ENCODE measurements at places on chromosomes 4 and X.

DNA sequence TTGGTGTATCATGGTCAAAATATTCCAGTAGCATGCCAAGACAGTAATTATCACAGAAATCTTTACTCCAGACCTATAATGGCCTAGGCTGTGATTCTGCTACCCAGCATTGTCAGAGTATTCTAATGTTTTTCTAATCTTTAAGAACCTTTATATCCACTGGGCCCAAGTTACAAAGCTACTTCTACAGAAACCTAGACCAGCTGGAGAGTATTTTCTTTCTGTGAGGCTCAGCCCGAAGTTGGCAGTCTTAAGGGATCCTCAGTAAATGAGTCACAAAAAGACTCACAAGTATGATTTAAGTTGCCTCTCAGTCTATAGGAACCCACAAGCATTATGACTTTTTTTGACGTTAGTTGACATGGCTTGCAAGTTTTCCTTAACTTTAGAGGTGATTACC is 638.5 kb upstream of the FAM241A start:
- no peak for DNase-seq

DNA sequence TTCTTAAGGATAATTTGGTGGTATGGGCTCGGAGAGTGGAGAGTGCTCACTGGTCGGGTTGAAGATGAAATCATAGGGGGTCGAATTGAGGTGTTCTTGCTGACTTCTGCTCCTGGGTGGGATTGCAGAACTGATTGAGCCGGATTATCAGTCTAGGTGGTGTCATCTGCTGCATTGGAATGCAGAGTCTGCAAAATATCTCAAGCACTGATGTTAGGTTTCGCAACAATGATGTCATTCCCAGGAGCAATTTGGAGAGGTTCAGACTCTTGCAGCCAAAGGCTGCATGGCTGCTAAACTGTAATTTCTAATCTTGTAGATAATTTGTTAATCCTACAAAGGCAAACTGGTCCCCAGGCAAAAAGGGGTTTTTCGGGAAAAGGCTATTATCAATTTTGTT is 67.7 kb downstream of the RHOH start:
- DNase-seq = no peak

GRCh38 chr4:40750461-40751258 is 905 bp downstream of the NSUN7 start:
- DNase-seq = no peak

- DNase-seq = no peak
These were observed 3.1 kb upstream of the MSX1 start for GRCh38 chr4:4856071-4857000.

DNA sequence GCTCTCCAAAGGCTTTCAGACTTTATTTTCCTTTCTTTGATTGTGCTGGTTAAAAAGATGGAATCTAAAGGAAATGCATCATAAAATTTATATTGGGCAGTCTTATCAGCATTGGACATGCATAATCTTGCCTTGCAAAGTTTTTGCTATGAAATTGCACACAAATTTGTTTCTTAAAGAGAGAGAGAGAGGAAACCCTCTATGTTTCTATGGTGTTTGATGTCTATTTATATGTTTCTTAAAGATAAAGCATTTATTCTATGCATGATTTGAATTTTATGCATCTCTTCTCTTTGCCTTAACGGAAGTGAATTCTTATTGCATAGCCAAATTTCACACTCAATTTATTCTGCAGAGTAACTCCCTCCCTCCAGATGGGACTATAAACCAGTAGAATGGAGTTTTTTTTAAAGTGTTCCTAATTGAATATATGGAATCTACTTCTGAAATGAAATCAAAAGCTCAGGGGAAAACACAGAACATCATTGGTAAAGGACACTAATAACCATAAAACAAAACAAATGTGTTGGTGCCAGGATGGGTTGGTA is 83.5 kb upstream of the PPARGC1A start:
- DNase-seq = no peak

GRCh38 chrX:39613997-39614679 is 483.6 kb downstream of the BCOR start:
- DNase-seq = peak; percentile 67

- no peak for DNase-seq
These were observed 15.7 kb upstream of the HSFX1 start for GRCh38 chrX:149758068-149758714.

DNA sequence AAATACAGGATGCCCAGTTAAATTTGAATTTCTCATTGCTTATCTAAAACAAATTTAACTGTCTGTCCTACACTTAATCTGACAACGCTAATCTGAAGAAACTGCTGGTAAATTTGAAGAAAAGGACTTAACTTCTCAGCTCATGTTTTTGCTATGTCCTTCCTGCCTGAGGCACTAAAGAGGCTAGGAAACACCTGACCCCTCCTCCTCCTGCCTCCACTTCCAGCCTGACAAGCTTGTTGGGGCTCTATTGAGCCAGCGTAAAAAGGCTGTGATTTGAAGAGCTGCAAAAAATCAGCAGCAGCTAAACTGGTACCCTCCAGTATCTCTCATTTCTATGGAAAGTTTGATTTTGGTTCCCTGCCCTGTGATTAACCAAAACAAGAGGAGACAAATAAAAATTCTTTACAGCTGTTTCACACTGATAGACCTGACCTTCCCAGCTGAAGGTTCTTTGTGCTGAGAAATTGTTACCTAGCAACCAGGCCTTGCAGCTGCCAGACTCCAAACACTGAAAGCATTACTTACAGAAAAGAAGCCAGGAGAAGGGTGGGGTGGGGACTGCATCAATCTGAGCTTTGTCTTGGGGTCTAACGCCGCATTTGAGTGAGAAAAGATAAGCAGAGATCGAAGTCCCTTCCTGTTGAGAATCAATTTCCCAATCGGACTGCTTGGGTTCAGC is 35.0 kb downstream of the DCX start:
- DNase-seq = no peak

DNA sequence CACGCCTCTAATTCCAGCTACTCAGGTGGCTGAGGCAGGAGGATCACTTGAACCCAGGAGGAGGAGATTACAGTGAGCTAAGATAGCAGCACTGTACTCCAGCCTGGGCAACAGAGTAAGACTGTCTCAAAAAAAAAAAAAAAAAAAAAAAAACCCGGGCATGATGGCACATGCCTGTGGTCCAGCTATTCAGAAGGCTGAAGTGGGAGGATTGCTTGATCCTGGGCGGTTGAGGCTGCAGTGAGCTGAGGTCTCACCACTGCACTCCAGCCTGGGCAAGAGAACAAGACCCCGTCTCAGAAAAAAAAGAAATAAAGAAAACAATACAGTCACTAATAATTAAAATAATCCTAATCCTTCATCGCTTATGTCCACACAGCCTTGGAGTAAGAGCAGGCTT is 68.1 kb downstream of the APBB2 start:
- DNase-seq = no peak

- no peak for DNase-seq
These were observed 386.3 kb downstream of the DMD start for GRCh38 chrX:32825009-32825408.

DNA sequence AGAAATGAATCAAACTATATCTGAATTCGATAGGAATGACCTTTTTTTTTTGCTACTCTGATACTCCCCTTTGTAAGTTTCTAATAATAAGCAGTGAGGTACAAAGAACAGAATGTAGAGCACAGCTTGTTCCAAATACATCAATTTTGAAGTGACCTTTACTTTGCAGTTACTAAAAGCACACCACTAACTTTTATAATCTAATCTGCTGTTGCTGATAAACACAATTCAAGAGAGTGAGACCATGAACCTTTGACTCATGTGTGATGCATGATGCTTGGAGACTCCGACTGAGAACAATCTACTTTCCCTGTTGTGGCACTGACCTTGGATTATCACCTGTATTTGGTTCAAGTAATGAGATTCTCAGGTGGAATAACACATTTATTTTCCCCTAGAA is 91.6 kb upstream of the GNPDA2 start:
- no peak for DNase-seq

- no peak for DNase-seq
These were observed 88.3 kb upstream of the UNC5C start for GRCh38 chr4:95637043-95637600.

DNA sequence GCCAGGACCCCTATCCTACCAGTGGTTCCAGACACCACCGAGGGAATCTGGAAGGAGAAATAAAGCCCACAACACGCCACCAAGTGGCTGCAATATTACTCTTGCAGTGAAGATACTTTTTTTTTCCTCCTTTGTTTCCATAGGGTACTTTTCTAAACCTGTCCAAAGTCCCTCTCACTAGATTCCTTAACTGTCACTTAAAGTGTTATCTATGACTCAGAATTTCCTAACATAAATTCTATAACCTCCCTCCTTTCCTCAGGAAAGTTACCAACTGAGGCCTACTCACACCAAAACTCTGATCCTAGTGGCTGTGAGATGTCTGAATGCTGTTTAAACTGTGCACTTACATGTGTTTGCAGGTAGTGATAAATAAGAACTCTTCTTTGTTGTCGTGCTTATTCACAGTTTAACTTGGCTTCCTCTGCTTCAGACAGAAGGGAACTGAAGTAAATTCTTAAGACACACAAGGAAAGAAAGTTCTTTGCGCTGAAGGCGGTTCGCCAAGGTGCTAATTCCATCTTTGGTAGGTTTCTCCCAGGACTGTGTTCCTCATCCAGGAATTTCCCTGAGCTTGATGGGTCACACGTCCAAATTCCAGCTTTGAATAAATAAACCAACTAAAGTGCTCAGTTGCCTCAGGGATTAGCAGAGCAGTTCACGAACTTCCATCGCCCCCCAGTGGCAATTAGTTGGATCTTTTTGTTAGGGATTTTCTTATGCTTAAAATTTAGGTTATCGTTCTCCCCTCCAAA is 10.7 kb upstream of the HCCS start:
- DNase-seq = no peak

GRCh38 chr4:151206241-151207005 is 70.5 kb upstream of the PRSS48 start:
- DNase-seq = no peak

GRCh38 chrX:22320236-22320873 is 47.6 kb downstream of the CBLL2 start:
- no peak for DNase-seq

GRCh38 chrX:45187731-45188130 is 12.9 kb downstream of the DIPK2B start:
- no peak for DNase-seq

GRCh38 chr4:5069901-5070300 is 18.6 kb downstream of the STK32B start:
- no peak for DNase-seq

GRCh38 chr4:113969709-113970334 is 9.6 kb downstream of the ARSJ start:
- DNase-seq = no peak

- no peak for DNase-seq
These were observed 88.0 kb downstream of the NAA11 start for GRCh38 chr4:79237851-79238250.

DNA sequence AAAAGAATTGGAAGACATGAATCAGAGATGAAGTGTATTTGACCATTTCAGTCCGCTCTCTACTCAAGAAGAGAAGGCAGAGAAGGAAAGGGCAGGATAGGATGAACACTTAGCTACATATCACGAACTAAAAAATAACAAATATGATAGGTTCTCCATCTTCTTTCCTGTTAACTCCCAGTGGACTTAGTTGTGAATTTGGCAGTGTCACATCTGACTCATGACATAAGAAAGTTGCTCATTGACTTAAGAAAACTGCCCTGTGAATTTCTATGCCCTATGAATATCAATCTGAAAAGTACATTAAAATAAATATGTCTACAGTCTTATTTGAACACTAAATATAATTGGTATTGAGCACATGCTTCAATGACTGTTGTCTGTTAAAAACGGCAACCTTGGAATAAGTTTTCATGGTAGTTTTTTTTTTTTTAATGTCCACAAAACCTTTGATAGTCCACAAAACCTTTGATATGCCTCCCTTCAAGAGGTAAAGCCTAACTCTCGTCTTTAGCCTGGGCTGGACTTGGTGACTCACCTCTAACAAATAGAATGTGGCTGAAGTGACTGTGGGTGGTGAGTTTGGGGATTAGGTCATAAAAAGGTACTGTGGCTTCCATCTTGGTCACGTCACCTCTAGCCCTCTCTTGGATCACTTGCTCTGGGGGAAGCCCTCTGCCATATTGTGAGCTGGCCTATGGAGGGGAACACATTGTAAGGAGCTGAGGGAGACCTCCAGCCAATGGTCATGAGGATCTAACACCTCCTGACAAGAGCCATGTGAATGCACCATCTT is 184.7 kb upstream of the S100G start:
- no peak for DNase-seq

DNA sequence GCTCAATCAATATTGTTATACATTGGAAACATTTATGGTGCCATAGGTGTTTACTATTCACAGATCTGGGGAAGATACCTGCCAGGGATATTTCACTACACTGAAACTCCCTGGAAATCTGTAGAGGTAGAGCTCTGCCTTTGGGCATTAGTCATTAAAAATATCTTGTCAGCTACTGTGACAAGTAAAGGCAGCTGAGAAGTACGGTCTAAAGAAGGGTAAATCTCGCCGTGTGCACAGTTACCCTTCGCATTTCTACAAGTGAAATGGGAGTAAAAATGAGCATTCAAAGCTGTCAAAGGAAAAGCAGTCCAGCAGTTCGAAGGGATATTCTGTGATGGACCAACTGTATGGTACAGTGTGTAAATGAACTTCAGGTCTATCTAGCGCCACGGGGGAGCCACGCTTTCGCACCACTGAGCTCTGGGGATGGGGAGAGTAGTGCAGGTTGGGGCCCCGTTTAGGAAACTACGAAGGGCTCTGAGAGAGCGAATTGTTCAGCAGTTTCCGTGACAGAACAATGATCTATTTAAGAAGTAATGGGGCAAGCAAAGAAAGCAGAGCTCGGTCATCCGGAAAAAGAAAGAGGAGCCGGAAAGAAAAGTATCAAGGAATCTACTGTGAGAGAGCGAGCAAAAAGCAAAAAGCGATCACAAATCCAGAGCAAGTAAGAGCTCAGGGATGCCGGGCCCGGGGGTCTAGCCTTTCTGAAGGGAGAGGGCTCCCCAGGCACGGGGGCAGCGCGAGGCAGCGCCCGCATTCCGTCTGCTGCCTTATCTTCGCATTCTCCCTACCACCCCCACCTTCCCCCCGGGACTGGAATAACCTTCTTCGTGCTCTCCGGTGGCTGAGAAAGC is 646 bp downstream of the TIGD4 start:
- peak; percentile 48 for DNase-seq

DNA sequence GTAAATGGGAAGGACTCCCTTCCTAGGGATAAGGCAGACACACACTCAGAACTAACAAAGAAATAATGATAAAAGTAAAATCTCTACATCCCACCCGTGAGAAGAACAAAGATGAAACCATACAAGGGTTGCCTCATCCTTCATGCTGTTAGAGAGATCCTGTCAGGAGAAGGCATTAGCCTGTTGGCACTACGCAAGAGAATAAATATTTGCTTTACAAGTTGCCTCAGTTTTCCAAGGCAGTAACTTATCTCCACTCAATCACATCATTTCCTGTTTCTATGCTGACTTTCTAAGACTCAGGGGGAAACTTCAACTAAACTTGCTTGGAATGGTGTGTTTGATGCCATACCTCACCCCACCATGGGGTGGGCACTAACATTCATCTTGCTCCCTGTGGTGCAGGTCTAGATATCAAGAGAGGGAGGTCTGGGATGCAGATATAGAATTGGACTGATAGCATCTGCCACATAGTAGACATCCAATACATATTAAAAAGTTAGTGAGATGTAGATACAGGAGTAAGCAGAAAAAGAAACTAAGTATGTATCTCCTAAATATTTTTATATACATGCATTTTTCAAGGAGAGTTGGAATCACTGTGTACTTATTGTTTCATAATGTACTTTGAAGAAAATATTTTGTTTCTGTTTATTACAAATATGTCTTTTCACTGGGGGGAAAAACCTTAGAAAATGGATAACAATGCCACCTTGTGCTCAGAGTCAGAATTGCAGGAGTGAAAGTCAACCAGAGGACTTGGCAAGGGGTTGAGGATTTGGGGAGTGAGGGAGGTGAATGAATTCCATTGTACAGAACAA is 57.2 kb upstream of the BEX4 start:
- DNase-seq = peak; percentile 23

- DNase-seq = no peak
These were observed 138.4 kb downstream of the LDB2 start for GRCh38 chr4:16759931-16760582.

Measured in CD4-positive, alpha-beta T cell treated with Interleukin-17A for 4 hours (primary cell).